ENCODE measurements at places on chromosomes 13 and 19.

DNA sequence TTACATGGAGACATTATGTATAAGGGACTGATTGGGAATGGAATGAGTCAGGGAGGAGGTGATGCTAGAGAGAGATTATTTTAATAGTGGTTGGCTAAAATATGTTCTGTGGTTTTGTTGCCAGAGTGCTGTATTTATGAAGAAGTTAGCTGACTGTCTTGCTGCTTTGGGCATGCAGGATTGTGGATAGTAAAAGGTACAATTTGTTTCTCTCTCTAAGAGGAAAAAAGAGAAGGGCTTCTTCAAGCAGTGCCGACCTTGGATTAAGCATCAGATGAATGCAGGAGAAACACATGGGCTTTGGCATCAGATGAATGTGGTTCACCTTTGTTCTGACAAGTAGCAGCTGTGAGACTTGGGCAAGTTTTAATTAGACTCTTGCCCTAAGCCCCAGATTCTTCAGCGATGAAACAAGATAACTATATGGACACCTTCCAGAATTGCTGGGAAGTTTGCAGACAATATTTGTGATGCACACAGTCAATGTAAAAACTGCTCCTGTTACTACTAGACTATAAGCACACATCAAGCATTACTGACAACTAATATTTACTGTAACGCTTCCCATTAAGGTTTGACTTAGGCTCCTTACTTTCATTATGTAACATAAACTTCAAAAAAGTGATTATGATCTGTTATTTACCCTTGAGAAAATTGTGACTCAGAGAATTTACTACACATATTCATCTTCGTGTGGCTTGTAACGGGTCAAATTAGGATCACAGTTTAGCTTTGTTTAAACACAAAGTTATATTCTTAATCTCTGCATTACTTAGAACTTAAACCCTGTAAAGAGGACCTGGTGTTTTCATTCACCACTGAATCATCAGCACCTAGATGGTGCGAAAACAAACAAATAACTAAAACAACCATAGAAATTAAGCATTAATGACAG lies 824.0 kb downstream of the PCDH9 start:
- DNase-seq = no peak

- DNase-seq = no peak
These were observed 51.8 kb downstream of the F2RL3 start for GRCh38 chr19:16940626-16941025.

DNA sequence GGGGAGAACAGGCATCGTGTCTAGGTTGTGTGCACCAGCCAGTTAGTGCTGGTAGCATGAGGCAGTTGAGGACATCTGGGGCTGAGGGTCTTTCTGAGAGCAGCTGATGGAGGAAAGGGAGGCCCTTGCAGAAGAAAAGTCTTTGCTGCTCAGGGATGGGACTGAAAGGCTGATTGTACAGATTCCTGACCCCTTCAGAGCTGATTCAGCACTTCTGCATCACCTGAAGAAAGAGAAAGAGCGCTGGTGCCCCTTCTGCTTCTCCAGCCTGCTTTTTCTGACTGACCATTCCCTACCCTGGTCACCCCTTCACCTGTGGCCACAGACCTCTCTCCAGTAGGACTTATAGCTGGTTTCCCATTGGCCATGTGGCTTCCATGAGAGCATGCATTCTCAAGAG lies 476.2 kb downstream of the TSHZ3 start:
- no peak for DNase-seq

GRCh38 chr13:26482451-26483197 lies 74.9 kb upstream of the WASF3 start:
- DNase-seq = no peak

GRCh38 chr13:49649244-49649962 lies 21.1 kb downstream of the ARL11 start:
- no peak for DNase-seq

DNA sequence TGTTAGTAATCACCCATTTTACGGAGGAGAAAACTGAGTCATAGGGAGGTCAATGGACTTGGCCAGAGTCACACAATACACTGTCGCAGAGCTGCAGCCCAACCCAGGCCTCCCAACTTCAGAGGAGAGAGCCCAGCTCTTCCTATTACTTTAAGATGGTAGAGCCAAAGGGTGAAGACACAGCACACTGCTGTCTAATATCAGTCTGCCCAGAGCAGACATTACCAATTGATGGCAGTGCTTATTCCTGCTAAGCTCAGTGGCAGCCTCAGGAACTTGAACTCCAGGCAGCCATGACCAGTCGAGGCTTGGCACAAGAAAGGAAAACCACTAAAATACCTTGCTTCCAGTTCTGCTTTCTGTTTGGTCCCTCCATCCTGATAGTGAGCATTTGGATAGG lies 18.4 kb downstream of the TMEM150B start:
- no peak for DNase-seq

GRCh38 chr19:14677464-14677863 lies 2.8 kb upstream of the ADGRE3 start:
- DNase-seq = no peak

- DNase-seq = no peak
These were observed 1460.7 kb downstream of the OLFM4 start for GRCh38 chr13:54489359-54489758.

GRCh38 chr13:38213314-38213713 lies 136.3 kb upstream of the UFM1 start:
- DNase-seq = no peak

DNA sequence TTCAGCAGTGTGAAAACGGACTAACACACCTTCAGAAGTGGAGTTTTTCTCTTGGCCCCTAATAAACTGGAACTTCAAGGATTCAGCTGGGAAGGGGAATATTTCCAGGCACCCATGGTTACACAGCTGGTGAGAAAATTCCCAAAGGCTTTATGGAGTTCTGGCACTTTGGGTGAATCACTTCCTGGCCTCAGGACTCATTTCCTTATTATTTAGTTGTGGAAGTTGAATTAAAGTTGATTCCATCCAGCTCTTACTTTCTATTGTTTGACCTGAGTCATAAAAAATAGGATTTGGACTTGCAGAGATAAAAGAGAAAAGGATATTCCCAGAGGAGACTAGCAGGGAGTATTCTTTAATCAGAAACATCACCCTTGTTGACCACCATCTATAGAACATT lies 882.1 kb downstream of the UQCRFS1 start:
- no peak for DNase-seq

GRCh38 chr19:50562329-50562728 lies 5.9 kb downstream of the LRRC4B start:
- DNase-seq = no peak

DNA sequence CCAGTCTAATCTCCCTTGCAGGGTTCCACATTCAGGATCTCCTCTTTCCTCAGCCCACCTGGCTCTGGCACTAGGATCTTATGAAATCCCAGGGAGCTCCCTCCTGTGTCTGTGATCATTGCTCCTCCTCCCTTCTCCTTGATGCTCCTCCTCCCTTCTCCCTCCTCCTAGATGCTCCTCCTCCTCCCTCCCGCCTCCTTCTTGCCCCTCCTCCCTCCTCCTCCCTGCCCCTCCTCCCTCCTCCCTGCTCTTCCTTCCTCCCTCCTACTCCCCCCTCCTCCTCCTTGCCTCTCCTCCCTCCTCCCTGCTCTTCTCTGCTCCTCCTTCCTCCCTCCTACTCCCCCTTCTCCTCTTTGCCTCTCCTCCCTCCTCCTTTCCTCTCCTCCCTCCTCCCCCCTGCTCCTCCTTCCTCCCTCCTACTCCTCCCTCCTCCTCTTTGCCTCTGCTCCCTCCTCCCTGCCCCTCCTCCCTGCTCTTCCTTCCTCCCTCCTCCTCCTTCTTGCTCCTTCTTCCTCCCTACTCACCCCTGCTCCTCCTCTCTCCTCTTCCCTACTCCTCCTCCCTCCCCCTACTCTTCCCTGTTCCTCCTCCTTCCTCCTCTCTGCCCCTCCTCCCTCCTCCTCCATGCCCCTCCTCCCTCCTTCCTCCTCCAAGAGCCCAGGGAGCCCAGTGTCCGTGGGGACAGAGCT lies 14.9 kb upstream of the ZBTB7A start:
- no peak for DNase-seq

DNA sequence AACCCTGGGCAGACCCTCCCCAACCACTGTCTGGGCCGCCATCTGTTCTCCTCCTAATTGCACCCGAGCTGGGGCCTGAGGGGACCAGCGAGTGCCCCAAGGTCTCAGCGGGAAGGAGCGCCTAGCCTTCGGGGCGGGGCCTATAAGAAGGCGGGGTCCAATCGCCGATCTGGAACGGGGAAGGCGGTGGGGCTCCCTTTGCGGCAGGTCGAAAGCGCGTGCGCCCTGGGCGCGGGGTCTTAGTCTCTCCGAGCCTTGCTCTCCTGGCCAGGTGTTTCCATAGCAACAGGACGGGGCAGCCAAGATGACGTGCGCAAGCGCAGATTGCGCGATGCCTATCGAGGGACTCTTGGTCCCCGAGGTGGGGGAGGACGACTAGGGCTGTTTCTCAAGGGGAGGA lies 2.8 kb downstream of the MAST1 start:
- no peak for DNase-seq

DNA sequence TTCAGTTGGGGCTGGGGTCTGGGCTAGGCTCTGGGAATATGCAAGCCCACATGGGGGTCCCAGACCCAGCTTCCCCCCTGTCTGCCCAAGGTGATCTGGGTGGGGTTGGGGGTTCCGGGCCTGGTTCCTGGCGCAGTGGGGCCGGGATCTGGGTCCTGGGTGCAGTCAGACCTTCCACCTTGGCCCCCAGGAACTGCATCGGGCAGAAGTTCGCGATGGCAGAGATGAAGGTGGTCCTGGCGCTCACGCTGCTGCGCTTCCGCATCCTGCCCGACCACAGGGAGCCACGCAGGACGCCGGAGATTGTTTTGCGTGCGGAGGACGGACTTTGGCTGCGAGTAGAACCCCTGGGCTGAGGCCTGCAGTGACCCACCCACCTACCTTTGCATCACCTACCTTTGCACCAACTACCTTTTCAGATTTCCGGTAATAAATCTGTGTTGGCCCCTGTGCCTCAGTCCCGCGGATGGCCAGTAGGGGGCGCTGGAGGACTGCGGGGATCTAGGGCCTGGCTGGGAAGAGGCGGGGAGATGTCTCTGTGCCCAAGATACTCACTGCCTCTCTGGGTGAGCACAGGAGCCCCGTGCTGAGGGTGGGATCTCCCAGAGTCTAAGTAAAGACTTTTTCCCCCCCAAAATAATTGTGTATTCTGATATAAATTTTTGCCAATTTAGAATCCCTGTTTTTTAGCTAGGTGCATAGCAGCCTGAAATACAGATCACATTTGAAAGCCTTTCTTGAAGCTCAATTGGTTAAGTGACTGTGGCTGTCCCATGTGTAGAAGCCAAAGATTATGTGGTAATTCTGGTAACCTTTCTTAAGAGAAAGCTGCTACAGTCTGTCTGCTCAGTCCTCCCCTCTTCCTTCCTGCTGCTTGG lies 11.5 kb upstream of the CYP4F3 start:
- no peak for DNase-seq

DNA sequence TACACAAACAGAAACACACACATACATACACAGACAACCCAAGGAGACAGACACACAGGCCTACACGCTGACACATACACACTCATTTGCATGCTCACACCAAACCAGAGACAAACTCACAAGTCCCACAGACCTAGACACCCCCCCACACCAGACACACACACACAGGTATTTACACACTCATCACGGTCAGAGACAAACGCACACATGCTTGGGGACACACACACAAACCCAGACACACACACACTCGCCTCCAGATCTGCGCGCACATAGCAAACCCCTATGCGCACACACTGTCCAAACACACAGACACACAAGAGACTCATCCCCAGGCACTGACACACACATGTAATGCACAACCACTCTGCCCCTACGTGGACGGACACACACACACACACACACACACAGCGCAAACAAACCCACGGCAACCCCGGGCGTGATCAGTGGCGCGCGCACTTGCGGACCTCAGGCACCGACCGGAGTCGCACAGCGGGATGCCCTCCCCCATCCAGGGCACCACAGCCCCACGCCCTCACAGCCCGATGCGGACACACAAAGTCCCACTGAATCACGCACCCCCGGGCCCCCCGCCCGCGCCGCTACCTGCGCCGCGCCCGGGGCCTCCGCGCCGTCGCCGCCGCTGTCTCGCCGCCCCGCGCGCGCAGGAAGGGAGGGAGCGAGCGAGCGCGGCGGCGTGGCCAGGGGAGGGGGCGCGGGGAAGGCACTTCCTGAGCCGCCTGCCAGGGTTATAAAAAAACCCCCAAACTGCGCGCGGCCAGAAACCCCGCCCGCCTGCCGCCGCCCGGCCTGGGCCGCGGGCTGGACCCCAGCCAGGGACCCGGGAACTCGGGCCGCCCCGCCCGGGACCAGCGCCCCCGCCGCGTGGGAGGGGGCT lies at the start of gene ADAMTS10:
Gene ADAMTS10 (minus strand): TSS at position 675 of the 895 bp plus-strand sequence. CDS start 5,005 bp downstream, outside the sequence.
- DNase-seq = no peak

Measured in RWPE2 (cell line).